ENCODE measurements at places on chromosomes 7 and 10. TPM values are rescaled to one million over a fixed set of nuclear protein-coding genes. Genes with fewer than 3 reads are reported as not detected.

GRCh38 chr10:122671355-122671754, 28.3 kb downstream of the C10orf120 start:
- H3K4me3 ChIP-seq = no peak overlapping the region
- DNase-seq = peak; percentile 22
- H3K27ac ChIP-seq = no peak overlapping the region
- no peaks in the 10 kb centered on the region for H3K36me3 ChIP-seq

GRCh38 chr7:49791088-49791741, 17.8 kb downstream of the VWC2 start:
- no peaks in the 10 kb centered on the region for H3K4me1 ChIP-seq
- H3K27ac ChIP-seq = no peak overlapping the region
- no peak overlapping the region for H3K4me3 ChIP-seq
- no peak for DNase-seq

- H3K4me3 ChIP-seq = no peak overlapping the region
- H3K4me1 ChIP-seq = peaks cover 44% of the 10 kb centered on the region
- H3K36me3 ChIP-seq = peaks cover 73% of the 10 kb centered on the region
- no peaks in the 10 kb centered on the region for H3K27me3 ChIP-seq
- H3K27ac ChIP-seq = peak overlapping the region; percentile 2
These were observed 7.6 kb downstream of the PSMA2 start for GRCh38 chr7:42924223-42924838.

DNA sequence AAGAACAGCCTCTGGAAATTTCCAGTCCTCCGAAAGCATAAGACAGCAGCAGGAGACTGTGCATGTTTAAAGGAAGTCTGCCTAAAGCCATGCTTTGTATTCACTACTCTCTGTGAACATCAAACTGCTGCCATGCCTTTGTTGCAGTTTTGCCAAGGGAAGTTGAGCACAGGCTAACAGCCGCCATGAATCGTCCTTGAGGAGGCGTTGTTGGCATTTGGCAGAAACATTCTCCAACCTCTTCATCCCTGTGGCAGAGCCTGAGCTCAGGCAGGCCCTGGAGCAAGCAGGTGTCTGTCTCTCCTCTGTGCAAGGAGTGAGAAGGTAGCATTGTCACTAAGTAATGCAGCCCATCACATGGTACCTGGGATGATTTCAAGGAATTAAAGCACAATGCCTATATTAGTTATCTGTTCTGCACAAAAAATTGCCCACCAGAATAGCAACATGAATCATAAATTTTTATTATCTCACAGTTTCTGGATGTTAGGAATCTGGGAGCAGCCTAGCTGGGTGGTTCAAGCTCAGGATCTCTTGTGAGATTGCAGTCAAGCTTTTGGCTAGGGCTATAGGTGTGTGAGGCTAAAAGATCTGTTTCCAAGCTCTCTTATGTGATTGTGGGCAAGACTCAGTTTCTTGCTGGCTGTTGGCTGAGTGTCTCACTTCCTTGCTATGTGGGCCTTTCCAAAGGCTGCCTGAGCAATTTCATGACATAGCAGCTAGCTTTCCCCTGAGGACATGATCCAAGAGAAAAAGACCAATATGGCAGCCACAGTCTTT, 46.5 kb upstream of the KIAA1217 start:
- no peaks in the 10 kb centered on the region for H3K36me3 ChIP-seq
- H3K27me3 ChIP-seq = no peaks in the 10 kb centered on the region

GRCh38 chr7:114218283-114218682, 196.3 kb upstream of the FOXP2 start:
- DNase-seq = no peak
- no peak overlapping the region for H3K4me3 ChIP-seq
- no peaks in the 10 kb centered on the region for H3K36me3 ChIP-seq

DNA sequence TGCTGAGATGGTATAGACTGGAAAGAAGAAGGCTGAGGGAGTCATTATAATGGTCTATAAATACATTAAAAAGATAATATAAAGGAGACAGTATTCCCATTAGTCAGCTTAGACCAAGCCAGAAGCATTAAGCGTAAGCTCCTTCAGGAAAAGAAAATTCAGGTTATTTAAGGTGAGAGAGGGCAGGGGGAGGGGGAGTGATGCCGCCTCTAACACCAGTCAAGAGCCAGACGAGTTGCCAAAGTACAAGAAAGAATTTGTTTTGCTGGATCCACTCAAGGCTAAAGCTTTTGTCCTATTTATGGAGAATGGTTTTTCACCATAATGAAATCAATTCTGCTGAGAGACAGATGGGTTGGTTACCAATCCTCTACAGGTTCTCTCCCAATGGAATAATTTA, 99.3 kb downstream of the CFAP58 start:
- peaks cover 2% of the 10 kb centered on the region for H3K4me1 ChIP-seq
- no peaks in the 10 kb centered on the region for H3K36me3 ChIP-seq
- no peak for DNase-seq
- no peak overlapping the region for H3K27ac ChIP-seq

- H3K4me3 ChIP-seq = no peak overlapping the region
- H3K27me3 ChIP-seq = no peaks in the 10 kb centered on the region
- H3K4me1 ChIP-seq = peaks cover 36% of the 10 kb centered on the region
- no peak overlapping the region for H3K27ac ChIP-seq
- no peak for DNase-seq
These were observed 12.4 kb downstream of the KLF6 start for GRCh38 chr10:3772361-3773171.

DNA sequence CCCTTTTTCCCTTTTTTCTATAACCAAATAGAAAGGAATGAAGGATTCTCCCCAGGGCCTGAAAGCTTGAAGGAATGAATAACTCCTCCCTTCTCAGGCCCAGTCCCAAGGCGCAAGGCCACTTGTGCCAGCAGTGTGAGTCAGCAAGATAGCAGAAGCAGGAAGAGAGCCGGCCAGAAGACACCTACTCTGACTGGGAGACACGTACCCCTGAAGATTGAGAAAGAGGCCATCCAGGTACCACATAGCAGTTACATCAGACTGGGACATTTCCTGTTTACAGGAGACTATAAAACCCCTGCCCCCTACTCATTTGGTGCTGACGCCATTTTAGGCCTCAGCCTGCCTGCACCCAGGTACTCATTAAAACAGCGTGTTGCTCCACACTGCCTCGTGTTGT, 65.5 kb downstream of the LRRC17 start:
- no peak overlapping the region for H3K4me3 ChIP-seq
- H3K4me1 ChIP-seq = no peaks in the 10 kb centered on the region

- H3K4me3 ChIP-seq = no peak overlapping the region
- peaks cover 18% of the 10 kb centered on the region for H3K36me3 ChIP-seq
- no peak overlapping the region for H3K27ac ChIP-seq
- DNase-seq = no peak
- peaks cover 29% of the 10 kb centered on the region for H3K4me1 ChIP-seq
These were observed 15.0 kb downstream of the CEP41 start for GRCh38 chr7:130425796-130426195.

GRCh38 chr7:142796501-142797390, 26.0 kb downstream of the PRSS2 start:
- no peak for DNase-seq
- H3K4me3 ChIP-seq = peak overlapping the region; percentile 100
- no peaks in the 10 kb centered on the region for H3K27me3 ChIP-seq
- peaks cover 70% of the 10 kb centered on the region for H3K4me1 ChIP-seq
- peak overlapping the region; percentile 92 for H3K27ac ChIP-seq

GRCh38 chr7:148935451-148935850, 51.4 kb upstream of the EZH2 start:
- H3K36me3 ChIP-seq = peaks cover under 1% of the 10 kb centered on the region
- H3K27me3 ChIP-seq = no peaks in the 10 kb centered on the region
- H3K4me1 ChIP-seq = peaks cover 17% of the 10 kb centered on the region
- DNase-seq = no peak
- no peak overlapping the region for H3K4me3 ChIP-seq

- DNase-seq = no peak
- peak overlapping the region; percentile 56 for H3K27ac ChIP-seq
- H3K36me3 ChIP-seq = peaks cover 3% of the 10 kb centered on the region
- peaks cover 84% of the 10 kb centered on the region for H3K27me3 ChIP-seq
- peaks cover 8% of the 10 kb centered on the region for H3K4me1 ChIP-seq
- no peak overlapping the region for H3K4me3 ChIP-seq
These were observed 7.9 kb downstream of the NXPH1 start for GRCh38 chr7:8441106-8441965.

DNA sequence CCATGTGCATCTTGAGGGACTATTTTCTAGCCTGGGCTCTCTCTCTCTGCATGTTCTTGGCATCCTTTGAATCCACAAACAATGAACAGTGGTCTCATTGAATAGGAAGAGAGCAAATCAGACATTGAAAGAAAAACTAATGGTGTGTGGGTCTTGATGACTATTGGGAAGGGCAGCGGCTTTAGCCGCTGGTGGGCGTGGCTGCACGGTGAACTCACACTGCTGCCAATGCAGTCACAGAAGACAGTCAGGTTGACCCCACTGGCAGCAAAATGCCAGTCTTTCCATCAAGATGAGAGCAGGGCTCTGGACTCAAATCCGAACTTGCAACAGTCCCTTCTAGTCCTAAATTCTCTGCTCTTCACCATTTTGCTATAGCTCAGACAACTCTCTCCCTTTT, 91.0 kb downstream of the ADARB2 start:
- H3K27ac ChIP-seq = no peak overlapping the region
- no peak overlapping the region for H3K4me3 ChIP-seq
- no peaks in the 10 kb centered on the region for H3K36me3 ChIP-seq
- DNase-seq = no peak

DNA sequence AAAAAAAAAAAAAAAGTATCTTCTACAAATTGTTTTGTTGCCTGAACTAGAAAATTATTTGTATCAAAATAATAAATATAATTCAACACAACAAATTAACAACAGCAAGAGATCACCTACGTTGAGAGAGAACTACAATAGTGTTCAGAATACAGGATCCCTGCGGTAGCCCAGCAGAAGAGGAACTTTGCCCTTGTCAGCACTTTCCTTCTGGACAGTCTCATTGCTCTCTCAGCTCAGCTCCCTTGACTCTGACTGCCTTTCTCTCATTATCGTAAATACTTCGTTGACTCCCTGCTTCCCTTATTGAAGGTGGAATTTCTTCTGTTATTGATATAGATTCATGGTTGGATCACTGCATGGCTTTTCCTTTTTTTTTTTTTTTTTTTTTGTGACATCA, 469.5 kb upstream of the VSTM2A start:
- no peaks in the 10 kb centered on the region for H3K4me1 ChIP-seq
- H3K4me3 ChIP-seq = no peak overlapping the region
- no peaks in the 10 kb centered on the region for H3K36me3 ChIP-seq
- no peaks in the 10 kb centered on the region for H3K27me3 ChIP-seq
- DNase-seq = no peak
- no peak overlapping the region for H3K27ac ChIP-seq

- H3K27me3 ChIP-seq = no peaks in the 10 kb centered on the region
- H3K4me1 ChIP-seq = no peaks in the 10 kb centered on the region
- H3K36me3 ChIP-seq = peaks cover 1% of the 10 kb centered on the region
- no peak overlapping the region for H3K27ac ChIP-seq
- no peak overlapping the region for H3K4me3 ChIP-seq
These were observed 28.7 kb downstream of the PUS7 start for GRCh38 chr7:105493196-105493922.

GRCh38 chr10:6023661-6024333, 38.4 kb downstream of the IL2RA start:
- peak overlapping the region; percentile 21 for H3K27ac ChIP-seq
- no peak overlapping the region for H3K4me3 ChIP-seq
- no peaks in the 10 kb centered on the region for H3K27me3 ChIP-seq
- peak; percentile 27 for DNase-seq
- H3K36me3 ChIP-seq = peaks cover 86% of the 10 kb centered on the region
- H3K4me1 ChIP-seq = peaks cover 59% of the 10 kb centered on the region

- no peak overlapping the region for H3K4me3 ChIP-seq
- peaks cover 30% of the 10 kb centered on the region for H3K4me1 ChIP-seq
- no peaks in the 10 kb centered on the region for H3K36me3 ChIP-seq
- no peak for DNase-seq
- H3K27me3 ChIP-seq = peaks cover 92% of the 10 kb centered on the region
These were observed 2.9 kb upstream of the HOXA13 start for GRCh38 chr7:27202862-27203134.

GRCh38 chr7:155468785-155469148, 10.8 kb downstream of the EN2 start:
- peaks cover 91% of the 10 kb centered on the region for H3K27me3 ChIP-seq
- H3K27ac ChIP-seq = no peak overlapping the region
- DNase-seq = no peak
- peaks cover 5% of the 10 kb centered on the region for H3K4me1 ChIP-seq
- H3K36me3 ChIP-seq = no peaks in the 10 kb centered on the region

DNA sequence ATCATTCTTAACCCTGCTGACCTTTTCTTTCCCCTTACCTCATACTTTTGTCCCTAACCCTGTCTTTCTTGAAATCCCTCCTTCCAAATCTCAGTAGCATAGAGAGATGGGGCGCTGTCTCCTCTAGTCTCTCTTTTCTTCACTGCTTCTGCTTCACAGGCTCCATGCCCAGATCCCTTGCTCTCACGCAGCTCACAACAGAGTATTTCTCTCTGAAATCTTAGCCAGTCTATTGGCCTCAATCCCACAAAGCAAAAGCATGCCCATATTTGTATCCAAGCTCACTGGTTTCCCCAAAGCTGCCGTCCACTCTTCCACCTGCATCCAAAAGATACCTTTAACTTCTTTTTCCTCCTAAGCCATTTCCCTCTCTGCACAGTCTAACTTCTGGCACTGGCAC, 526.8 kb downstream of the PLXDC2 start:
- H3K36me3 ChIP-seq = no peaks in the 10 kb centered on the region
- H3K4me3 ChIP-seq = no peak overlapping the region
- no peaks in the 10 kb centered on the region for H3K4me1 ChIP-seq
- H3K27ac ChIP-seq = no peak overlapping the region
- no peaks in the 10 kb centered on the region for H3K27me3 ChIP-seq

DNA sequence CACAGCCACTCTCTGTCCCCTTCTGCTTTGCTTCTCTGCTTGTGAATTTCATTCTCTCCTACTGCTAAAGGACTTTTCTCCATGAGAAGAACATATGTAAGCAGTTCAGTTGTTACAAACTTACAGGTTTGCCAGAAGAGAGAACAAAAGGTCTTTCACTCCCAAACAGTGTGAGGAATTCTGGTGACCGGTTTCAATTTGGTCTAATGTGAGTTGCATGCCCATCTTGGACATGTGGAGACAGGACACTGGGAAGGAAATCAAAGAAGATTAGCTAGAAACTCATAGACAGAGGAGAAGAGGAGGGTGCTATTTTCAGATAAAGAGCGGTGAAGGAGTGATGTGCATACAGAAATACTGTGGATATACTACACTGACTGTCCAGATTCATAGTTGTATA, 209.5 kb upstream of the INHBA start:
- no peaks in the 10 kb centered on the region for H3K4me1 ChIP-seq
- H3K36me3 ChIP-seq = no peaks in the 10 kb centered on the region
- peaks cover 10% of the 10 kb centered on the region for H3K27me3 ChIP-seq
- DNase-seq = no peak
- H3K27ac ChIP-seq = no peak overlapping the region

- H3K36me3 ChIP-seq = peaks cover 2% of the 10 kb centered on the region
- peak overlapping the region; percentile 71 for H3K27ac ChIP-seq
- DNase-seq = peak; percentile 63
- H3K27me3 ChIP-seq = peaks cover 32% of the 10 kb centered on the region
- H3K4me3 ChIP-seq = peak overlapping the region; percentile 14
- peaks cover 30% of the 10 kb centered on the region for H3K4me1 ChIP-seq
These were observed 257.7 kb upstream of the NFE2L3 start for GRCh38 chr7:25894002-25894901.

GIMAP6 gene
- 65.0 TPM for total RNA-seq

C10orf95 gene
- not detected for total RNA-seq

FAM149B1 gene
- total RNA-seq = 14.7 TPM

PNLIP gene
- not detected for total RNA-seq

GDF2 gene
- total RNA-seq = not detected

TMEM243 gene
- 42.3 TPM for total RNA-seq
